ENCODE measurements at places on chromosomes 1 and 21. TPM values are rescaled to one million over a fixed set of nuclear protein-coding genes. Genes with fewer than 3 reads are reported as not detected.

- no peak for DNase-seq
These were observed 42.8 kb upstream of the USP24 start for GRCh38 chr1:55257958-55258357.

Gene AMY1A
- total RNA-seq = not detected

DNA sequence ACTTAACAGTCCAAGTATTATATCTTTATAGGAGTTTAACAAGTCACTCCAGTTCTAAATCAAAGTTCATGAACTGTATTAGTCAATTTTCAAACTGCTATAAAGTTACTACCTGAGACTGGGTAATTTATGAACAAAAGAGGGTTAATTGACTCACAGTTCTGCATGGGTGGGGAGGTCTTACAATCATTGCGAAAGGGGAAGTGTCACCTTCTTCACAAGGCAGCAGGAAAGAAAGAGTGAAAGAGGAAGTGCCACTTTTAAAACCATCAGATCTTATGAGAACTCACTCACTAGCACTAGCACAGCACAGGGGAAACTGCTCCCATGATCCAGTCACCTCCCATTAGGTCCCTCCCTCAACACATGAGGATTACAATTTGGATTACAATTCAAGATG, 70.0 kb downstream of the CLCA4 start:
- DNase-seq = no peak

DNA sequence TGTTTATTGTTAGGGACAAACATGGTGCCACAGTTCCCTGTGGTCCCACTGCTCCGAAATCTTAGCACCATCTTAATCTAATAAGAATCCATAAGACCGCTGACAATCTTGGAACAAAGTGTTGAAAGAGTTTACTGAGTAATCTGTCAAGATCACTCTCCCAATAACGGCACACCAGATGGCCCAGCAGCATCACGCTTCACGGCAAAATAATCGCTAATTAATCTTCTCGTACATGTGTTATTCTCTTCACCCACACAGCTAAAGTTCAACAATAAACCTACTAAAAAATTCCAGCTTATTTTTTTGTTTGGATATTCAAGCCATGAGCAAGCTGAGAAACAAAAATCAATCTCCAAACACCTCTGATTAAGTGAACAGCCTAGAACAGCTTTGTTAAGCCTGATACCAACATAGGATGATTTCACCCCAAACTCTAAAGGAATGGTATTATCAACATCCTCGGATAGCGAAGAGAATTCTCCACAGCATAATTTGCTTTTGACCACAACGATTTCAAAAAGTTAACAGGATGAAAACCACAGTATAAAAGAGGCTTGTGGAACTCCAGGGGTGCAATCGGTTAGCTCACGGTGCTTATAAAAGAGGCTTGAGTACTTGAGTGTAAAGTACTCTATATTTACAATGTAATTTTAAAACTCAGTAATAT, 329.9 kb upstream of the GREM2 start:
- no peak for DNase-seq

DNA sequence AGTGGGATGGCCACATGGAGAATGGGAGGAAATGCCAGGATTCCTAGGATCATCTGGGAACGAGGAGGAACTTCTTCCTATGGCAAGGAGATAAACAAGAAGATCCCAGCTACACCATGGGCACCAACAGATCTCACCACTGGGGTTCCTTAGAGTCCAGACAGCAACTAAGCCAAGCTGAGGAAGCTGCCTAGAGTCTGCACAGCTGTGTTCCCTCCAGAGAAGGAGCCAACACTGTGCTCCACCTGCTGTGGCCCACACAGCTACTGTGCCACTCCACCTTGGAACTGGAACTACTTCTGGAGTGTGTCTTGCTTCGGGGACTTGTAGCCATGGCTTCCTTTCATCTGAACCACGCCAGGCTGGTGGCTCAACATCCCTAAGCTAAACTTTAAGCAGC, 6.0 kb downstream of the IFNAR1 start:
- no peak for DNase-seq

- no peak for DNase-seq
These were observed 113.9 kb downstream of the TOMM20 start for GRCh38 chr1:235014756-235015155.

GRCh38 chr21:37117204-37117603, 44.1 kb downstream of the TTC3 start:
- no peak for DNase-seq

Gene INKA2
- total RNA-seq = 8.8 TPM

DNA sequence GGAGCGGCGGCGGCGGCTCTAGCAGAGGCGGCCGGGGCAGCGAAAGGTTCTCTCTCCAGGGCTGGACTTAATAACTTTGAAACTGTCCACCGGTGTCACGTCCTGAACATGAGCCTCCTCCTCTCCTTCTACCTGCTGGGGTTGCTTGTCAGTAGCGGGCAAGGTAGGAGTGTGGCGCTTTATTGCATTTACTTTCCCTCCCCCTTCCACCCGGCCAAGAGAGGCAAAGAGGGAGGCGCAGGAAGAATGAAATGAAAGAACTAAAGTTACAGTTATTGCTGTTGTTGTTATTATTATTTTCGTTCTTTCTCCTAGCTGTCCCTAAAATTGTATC, 214 bp downstream of the NCAM2 start:
- DNase-seq = no peak

Gene CRP
- not detected for total RNA-seq

DNA sequence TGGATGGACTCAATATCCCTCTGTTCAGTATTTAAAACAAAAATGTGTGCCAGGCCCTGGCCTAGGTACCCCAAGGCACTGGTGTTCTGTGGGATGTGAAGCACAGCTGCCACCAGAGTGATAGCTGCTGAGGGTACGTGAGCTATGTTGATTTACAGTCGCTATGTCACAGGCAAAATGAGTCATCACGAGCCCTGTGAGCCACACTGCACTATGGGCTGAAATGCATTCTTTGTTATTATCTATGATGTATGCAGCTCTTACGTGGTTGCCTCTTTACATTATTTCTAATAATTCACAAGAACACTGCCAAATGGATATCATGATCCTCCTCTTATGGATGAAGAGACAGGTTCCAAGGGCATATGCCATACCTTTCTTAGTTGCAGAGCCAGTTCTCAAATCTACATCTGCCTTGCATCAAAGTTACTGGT, 2.1 kb downstream of the TEX38 start:
- DNase-seq = no peak

GRCh38 chr21:46355161-46356004, 31.4 kb downstream of the PCNT start:
- no peak for DNase-seq

DNA sequence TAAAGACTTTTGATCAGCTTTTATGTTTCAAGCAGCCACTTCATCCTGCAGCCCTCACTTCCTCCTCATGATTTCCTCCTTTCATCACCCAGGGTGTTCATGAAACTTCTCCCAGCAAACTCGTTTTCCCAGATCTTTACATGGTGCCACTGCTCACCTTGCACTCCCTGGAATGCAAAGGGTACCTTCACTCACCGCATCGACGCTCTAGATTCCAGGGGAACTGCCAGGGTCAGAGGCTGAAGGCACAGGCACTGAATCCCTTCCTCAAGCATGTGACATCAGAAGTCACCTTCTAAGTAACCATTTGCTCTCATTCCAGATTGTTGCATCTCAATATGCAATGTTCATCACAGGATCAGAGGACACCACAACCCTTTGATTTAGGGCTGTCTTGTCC, 82.8 kb downstream of the PRKAB2 start:
- DNase-seq = no peak

- no peak for DNase-seq
These were observed 7.9 kb downstream of the SAMD11 start for GRCh38 chr1:931380-932172.

Gene CRYAA
- not detected for total RNA-seq

DNA sequence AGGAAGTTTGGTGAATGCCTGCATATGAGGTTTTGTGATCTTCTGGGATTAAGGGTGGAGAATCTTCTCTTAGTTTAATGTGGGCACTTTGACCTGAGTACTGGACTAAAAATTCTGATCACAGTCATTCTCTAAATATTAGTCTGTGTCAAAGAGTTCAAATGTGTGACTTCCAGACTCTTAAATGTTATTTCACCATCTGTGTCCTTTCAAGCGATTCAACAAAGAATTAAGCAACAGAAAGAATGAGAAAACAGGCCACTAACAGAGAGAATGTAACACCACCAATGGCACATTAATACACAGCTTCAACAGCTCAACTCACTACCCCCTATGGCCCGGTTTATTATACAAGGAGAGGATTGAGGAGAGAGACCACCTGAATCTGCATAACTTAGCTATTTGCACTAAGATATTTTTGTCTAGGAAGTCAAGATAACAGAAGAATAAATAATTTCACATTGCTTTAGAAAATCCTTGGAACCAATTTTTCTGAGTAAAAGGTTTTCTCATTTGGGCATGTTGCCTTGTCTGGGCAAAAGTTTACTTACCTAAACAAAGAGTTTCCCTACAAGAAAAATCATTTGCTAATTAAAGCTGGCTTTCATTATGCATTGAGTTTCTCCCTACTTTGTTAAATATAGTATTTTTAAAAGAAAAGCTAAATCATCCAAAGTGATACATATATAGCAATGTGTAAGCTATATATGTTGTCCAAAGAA, 1313.7 kb downstream of the NCAM2 start:
- no peak for DNase-seq

DNA sequence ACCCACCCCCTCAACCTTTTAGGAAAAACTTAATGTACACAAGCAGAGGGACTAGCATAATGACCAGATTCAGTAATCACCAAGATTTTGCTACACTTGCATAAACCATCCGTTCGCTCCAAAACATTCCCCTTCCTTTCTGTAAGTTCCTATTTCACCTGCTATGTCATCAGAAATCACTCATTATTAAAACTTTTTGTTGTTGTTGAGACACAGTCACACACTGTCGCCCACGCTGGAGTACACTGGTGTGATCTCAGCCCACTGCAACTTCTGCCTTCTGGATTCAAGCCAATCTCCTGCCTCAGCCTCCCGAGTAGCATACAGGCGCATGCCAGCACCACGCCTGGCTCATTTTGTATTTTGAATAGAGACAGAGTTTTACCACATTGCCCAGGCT, 3.4 kb downstream of the MRPL20 start:
- no peak for DNase-seq

DNA sequence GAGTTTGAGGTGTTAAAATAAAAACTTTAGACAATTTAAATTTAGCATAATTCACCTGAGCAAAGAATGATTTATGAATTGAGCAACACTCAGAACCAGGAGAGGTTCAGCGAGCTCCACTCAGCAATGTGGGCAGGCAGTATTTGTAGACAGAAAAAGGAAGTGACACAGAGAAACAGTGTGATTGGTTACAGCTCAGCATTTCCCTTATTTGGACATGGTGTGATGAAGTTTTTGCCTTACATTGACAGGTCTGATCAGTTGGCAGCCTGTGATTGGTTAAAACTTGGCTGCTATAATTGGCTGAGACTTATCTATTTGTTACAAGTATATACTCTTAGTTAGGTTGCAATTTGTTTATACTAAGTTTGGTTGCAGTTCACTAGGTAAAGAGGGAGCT, 621.2 kb upstream of the PRMT6 start:
- DNase-seq = no peak

GRCh38 chr1:153688276-153688675, 9.8 kb downstream of the NPR1 start:
- DNase-seq = no peak

DNA sequence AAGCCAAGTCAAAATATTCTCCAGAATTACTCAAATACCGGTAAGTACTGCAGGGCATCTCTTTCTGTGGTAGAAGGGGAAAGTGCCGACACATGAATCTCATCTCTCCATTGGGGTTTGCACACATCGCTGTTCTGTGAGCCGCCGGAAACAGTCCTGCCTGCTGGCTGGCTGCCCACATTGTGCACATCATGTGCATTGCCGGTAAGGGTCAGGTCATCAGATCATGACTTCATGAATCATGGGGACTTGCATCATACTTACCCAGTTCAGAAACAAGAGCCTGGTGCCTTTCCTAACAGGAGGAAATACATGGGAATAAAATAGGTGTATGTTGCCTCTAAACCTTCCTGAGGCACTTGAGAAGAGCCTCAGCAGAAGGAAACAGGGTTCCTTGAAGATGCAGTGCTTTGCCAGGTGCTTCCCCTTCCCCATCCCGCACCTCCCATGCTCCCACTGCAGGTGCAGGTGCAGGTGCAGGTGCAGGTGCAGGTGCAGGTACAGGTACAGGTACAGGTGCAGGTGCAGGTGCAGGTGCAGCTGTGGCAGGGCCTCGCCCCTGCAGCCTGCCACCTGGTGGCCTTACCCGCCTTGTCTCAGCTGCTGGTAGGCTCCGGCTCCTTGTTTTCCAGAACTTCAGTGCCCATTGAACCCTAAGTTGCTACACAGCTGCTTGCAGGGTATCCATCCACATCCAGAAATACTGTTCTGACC, 26.5 kb downstream of the GPR137B start:
- peak; percentile 70 for DNase-seq

DNA sequence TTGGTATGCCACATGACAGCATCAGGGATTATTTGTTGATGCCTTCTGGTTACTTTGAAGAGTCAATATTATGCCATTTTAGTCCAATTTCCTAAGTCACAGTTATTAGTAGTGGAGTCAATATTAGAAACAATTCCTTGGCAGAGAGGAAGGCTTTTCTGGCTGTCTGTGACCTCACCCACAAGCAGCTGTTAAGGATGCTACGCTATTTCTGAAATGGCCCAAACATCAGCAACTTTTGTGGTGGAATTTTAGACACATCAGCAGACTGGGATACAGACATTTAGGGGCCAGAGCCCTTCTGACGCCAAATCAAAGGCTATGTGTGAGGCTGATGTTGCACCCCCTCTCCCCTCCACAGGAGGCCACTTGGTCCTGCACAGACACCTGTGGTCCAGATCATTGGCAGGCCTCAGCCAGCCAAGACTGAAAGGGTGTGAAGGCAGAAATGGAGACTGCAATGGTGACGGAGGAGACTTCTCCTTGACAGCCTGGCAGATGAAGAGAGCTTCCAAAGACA, 9.2 kb upstream of the RXRG start:
- no peak for DNase-seq

Gene MARCKSL1
- total RNA-seq = 61.0 TPM

GRCh38 chr21:31552826-31553225, 106.7 kb upstream of the SOD1 start:
- no peak for DNase-seq

DNA sequence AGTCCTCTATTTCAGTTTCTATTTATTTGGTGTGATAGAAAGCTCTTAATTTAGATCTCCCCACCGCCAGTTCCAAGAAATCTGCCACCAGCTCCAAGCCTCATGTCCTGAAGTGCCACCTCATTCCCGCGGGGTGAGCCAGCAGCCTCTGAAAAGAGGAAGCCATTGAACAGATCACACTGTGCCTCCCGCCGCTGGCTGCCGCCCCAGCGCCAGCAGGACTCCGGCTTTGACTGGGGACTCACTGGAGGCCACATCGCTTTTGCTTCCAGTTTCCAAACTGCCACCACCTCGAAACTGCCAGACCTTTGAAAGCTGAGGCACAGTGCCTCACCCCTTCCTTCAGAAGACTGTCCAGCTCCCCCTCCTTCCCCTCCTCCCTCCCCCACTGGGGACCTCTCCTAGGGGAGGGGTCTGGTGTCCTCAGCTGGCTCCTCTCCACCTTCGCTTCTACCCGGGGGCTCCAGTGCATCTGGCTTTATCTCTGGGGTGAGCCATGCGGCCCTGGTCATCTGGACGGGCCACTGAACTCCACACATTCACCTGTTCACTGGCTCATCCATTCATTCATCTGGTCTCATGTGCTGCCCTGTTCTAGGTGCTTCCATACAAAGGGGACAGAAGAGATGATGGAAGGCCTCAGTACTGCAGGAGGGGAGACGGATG, 58.9 kb downstream of the VPS26C start:
- DNase-seq = no peak

Gene MRPS21
- total RNA-seq = 35.7 TPM

Gene TRIM63
- not detected for total RNA-seq

Gene SLC30A10
- not detected for total RNA-seq

Gene OR2T33
- total RNA-seq = not detected

GRCh38 chr21:44815852-44816628, 1.8 kb downstream of the SUMO3 start:
- DNase-seq = no peak

Gene AGRN
- total RNA-seq = 18.1 TPM
